Sigmoid colon (tissue), 7 donors: ENCODE measurements at places on chromosomes 1 and 21.

GRCh38 chr1:2345297-2346075, 45.9 kb downstream of the MORN1 start:
- peak; percentile 60 for DNase-seq

- DNase-seq = no peak
These were observed 14.0 kb downstream of the BCAR3 start for GRCh38 chr1:93667642-93668041.

DNA sequence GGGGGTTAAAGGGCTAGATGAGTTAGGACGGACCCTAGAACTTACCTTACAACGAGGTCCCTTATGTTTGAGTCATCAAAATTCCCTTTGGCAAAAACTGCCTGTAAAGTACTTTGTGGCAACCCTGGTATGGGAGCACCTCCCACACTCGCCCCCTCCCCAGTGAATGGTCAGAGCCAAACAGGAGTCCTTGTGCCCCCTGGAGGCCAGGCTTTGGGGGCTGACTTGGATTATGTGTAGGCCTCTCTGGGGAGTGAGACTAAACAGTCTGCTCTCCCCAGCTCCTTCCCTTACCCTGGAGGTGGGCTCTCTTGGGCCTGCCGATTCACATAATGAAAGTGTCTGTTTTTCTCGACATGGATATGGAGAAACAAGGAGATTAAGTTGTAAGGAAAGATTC, 81.2 kb downstream of the ADCY10 start:
- DNase-seq = no peak

DNA sequence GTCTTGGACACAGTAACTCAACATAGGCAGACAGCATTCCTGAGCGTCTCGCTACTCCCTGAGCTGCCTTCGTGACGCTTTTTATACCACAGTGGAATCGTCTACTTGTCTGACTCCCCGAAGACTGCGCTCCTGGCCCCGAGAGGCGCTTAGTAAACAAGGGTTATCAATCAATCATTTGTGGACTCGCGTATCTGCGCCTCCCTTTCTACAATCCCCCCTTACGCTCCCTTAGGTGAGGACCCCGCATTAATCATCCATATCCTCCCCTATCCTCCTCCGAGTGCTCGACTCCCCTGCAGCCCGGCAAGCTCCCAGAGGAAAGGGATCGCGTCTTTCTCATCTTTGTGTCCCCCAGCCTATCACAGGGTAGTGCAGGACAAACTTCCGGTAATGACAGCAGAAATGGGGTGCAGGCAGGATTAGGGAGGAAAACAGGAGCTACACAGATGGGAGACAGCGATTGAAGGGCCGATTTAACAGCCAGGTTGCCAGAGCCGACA, 522 bp downstream of the TMEM59 start:
- no peak for DNase-seq

GRCh38 chr1:112322983-112323678, 72.9 kb upstream of the CTTNBP2NL start:
- no peak for DNase-seq
